Kidney tubule cell (primary cell): ENCODE measurements at places on chromosomes 13 and 19.

GRCh38 chr13:67045357-67045756, 184.8 kb downstream of the PCDH9 start:
- no peak for DNase-seq

DNA sequence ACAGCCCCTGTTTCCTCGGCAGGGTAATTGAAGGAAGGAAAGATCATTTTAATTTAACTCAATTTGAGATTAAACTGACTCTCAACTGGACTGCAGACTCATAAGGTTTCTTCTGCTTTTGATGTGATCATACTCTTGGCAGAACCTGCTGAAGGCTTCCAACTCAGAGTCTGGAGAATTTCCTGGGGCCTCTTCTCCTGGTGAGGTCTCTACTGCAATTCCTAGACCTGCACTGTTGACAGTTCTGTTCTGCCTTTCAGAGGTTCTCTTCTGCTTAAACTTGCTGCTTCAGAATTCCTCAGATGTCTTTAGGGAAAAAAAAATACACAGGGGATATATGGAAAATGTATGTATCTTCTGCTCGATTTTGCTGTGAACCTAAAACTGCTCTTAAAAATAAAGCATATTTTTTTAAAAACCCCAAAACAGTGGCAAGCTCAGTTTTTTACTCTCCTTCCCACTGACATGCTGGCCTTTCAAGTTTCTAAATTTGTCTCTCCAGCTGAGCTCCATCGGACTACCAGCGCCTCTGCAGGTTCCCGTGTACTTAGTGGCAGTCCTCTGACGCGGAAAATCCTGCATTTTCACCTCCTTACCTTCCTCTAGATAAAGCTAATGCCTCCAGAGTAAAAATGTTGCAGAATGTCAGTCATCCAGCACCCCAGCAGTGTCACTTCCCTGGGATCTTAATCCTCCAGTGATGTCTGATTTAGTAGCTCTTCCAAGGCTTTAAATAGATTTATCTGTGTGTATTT, 733.5 kb upstream of the SGCG start:
- no peak for DNase-seq

- no peak for DNase-seq
Observed at GRCh38 chr13:48866249-48866648, 109.5 kb upstream of the FNDC3A start.

DNA sequence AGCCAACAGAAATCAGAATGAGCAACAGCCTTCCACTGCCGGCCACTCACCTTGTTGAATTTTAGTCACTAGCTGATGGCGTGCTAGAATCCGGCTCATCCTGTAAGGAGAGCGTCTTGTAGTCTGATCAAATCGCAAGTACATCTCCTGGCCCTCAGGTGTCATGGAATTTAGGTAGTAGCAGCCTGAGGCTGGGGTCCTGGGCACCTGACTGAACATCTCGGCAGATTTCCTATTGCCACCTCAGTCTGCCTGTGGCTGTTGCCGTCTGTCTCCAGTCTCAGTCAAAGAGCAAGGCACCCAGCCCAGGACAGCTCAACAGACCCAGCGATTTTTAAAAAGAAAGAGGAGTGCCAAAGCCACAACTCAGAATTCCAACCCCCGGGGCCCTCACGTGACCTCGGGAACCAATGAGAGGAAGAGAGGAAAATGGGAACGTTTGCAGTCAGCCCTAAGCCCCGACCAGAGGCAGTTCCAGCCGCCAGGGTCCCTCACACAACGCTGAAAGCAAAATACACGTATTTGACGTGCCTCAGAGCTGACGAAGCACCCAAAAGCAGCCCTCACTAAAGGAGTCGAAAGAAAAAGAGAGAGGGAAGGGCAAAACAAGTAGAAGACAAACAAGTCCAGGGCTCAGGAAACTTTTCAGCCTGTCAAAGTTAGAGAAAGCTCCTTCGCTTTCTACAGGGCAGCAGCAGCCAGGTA, at the start of gene STARD13:
Gene STARD13 (minus strand): TSS at position 336 of the 705 bp plus-strand sequence. CDS start 117 bp downstream, at position 219.
- DNase-seq = peak; percentile 98

- DNase-seq = no peak
Observed at GRCh38 chr13:113990321-113990837, 16.5 kb upstream of the C13orf46 start.

DNA sequence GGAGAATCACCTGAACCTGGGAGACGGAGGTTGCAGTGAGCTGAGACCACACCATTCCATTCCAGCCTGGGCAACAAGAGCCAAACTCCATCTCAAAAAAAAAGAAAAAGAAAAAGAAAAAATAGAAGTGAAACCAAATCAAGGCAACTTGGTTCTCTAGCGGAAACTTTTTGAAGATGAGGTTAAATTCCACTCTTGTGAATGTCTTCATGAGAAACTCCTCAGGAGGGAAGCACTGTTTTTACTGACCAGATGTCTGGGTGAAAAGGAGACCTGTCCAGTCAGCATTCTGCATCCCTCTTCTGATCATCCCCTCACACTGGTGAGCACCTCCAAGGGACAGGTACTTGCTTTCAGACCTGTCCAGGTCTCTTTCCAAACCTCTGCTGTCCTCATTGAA, 15.8 kb downstream of the BRD4 start:
- no peak for DNase-seq

- peak; percentile 98 for DNase-seq
Observed at GRCh38 chr19:37980419-37981170, 73.6 kb downstream of the SIPA1L3 start.

- no peak for DNase-seq
Observed at GRCh38 chr13:32390048-32390447, 37.9 kb downstream of the N4BP2L1 start.

- DNase-seq = no peak
Observed at GRCh38 chr19:39160523-39160861, 34.9 kb downstream of the PAK4 start.

DNA sequence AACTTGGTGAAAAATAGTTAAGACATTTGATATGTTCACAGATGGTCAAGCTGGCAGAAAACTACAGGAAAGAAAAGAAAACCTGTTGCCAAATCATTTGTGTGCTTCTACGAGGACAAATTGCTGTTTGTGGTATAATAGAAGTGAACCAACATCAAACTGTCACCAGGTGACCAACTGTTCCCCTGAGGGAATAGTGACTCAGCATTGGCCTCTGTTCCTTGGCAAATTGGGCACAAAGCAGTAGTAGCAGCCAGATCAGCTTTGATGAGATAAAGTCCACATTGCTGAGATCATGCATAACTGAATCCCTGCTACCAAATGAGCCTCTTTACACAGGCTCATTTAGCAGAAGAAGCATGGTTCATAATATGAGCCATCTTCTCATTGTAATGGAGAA, 103.5 kb downstream of the POSTN start:
- peak; percentile 6 for DNase-seq

DNA sequence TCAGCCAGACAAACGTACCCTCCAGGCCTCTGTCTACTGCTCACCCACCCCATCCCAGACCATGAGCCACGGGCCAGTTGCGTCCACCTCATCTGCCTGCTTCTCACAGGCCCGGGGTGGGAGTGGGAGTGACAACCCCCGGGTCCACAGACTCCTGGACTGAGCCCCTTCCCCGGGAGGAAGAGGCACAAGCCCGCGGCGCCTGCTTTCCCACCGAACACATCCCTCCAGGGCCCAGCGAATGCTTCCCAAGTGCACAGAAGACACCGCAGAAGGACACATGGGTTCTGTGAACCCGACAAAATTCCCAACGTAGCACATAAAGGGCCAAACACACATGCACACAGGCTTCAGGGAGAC, 18.0 kb upstream of the PLPP2 start:
- no peak for DNase-seq

- no peak for DNase-seq
Observed at GRCh38 chr13:35596321-35597030, 120.0 kb upstream of the MAB21L1 start.

DNA sequence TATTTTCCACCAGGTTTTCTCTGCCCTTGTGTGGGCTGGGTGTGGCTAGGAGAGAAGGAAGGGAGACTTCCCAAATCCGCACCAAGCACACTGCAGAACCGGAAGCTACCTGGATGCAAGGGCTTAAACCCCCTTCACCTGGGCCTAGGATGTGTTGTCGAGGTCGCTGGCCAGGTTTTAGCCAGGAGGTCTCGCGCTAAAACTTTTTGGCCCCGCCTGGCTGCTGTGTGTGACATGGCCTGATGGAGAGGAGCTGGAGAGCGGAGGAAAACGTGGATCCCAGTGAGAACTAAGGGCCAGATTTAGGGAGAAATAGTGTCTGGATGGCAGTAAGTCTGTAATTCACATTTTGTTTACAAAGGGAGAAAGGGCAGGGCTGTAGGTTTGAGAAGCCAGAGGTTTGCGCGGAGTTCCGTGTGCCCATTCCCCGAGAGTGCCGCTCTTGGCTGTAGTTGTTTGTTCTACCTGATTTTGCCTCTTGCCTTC, 3.1 kb upstream of the TSHZ3 start:
- DNase-seq = no peak
